ENCODE measurements at places on chromosomes 16 and 17.
A peak's percentile ranks its signal among the peaks of the same experiment; 100 is the strongest.

DNA sequence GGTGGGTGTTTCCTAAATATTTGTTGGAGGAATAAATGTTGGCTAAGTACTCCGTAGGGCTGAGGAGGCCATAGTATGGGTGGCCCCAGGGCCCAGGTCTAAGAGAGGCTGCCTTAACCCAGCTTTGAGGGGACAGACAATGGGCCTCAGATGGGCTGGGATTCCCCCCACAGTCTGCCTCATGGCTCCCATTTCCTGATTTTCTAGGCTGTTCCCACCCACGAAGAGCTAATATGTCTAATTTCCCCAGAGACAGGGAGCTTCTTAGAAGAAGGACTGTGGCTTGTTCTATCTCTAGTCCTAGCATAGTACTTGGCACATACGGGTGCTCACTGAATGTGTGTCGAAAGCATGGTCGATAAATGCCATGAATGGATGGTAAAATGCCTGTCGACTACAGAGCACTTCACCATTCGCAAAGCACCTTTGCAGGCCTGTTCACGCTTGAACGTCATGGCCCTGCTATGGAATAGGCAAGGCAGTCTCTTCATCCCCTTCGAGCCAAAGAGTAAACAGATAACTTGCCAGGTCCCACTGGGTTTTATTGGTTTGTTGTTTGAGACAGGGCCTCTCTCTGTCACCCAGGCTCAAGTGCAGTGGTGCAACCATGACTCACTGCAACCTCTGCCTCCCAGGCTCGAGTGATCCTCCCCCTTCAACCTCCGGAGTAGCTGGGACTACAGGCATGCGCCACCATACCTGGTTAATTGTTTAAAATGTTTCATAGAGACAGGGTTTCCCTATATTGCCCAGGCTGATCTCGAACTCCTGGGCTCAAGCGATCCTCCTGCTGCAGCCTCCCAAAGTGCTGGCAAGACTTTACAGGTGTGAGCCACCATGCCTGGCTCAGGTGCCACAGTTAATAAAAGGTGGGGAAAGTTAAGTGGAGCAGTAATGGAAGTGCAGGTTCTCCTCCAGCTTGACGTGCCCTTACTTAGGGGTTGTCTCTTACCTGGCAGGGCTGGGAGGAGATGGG, 9.7 kb downstream of the CHAD start:
- no peak for DNase-seq

DNA sequence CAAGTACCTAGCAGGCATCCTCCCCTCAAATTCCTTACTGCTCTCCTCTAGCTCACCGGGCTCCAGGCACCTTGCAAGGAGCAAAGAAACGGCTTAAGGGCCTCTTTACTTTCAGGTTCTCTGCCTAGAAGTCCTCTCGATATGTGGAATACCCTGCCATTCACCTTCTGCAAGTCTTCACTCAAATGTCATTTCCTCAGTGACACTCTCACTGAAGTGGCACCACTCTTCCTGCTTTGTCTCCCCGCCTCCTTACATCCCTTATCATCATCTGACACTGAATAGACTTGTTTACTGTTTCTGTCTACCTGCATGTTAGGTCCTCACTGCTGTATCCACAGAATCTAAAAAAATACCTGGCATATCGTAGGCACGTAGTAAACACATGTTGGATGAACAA, 947 bp downstream of the SLC7A6OS start:
- no peak for DNase-seq

- DNase-seq: peak; percentile 1
Observed at GRCh38 chr17:60720763-60721531, 43.3 kb downstream of the BCAS3 start.

DNA sequence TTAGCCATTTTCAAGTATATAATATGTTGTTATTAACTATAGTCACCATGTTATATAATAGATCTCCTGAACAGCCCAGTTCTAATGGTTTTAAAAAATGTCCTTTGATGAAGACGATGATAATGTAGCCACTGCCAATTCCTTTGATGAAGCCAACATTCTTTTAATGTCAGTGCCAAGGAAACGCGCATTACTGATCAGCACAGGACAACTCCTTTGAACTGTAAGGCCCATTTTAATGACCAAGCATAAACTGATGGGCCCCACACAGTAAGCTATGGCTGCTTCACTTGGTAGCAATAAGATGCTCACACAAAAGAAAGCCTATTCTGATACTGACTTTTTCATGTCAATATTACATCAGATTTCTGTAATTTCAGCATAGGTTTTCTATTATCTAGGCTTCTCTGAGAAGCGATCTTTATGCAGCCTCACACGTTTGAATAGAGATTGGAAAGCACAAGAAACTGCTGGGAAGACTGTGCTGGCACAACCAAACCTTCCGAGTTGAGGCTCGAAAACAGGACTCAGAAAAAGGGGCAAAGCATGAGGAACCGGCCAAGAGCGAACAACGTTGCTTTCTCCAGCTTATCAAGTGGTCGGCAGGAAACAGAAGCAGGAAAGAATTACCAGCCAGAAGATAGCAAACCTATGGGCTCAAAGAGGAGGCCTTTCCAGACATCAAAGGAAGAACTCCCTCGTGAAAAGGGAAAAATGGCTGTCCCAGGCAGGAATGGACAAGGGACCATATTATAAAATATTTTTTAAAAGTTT, 19.4 kb downstream of the ERN1 start:
- no peak for DNase-seq

DNA sequence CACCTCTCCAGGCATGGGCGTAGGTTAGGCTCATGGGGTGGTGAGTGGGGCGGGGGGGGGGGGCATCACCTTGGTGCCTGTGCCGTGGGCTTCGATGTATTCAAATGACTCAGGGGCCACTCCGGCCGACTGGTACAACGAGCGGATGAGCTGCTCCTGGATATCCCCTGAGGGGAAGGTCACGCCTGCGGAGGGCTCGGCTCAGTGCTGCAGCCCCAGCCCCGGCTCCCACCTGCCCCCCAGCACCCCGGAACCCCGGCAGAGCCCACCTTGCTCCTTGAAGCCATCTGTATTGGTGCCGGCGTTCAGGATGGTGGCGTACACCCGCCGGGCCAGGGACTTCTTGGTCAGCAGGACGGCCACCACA, 5.4 kb downstream of the FASN start:
- DNase-seq: no peak

GRCh38 chr16:4277987-4278513, 5.2 kb upstream of the TFAP4 start:
- DNase-seq: no peak

DNA sequence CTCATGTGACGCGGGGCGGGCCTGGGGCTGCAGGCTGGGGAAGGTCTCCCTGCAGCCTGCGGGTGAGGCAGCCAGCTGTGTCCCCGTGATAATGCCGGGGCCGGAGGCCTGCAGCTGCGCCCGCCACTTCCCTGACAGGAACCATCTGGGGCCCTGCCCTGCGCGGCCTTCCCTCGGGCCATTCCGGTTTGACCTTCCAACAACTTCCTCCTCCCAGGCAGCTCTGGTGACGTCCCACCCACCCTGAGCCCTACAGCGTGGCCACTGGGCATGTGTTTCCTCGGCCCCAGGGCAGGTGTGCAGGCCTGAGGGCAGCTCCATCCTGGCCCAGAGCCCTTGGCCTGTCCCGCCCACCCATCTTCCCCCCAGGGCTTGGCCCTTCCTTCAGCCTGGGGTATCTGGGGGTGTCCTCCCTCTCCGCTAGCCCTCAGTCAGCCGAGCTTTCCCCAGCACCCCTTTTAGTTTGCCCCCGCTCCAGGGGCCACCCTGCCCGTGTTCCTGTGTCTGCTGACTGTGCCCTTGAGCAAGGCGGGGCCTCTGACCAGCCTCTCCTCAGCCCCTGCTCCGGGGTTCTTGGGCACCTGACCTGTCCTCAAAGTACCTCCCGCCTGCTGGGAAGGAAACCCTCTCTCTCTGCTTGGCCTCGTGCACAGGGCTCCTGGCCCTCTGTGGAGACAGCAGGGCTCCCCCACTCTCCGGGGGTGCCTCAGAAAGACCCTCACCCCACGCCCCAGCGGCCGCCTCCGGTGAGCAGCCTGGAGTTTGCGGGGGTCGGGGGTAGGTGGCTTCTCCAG, at the start of gene CBFA2T3:
Gene CBFA2T3, minus strand, starts transcription at position 190 of the 794 bp plus-strand sequence. CDS start 400 bp downstream, outside the sequence.
- DNase-seq: no peak

- DNase-seq: peak; percentile 72
Observed at GRCh38 chr17:76397687-76398522, 13.5 kb downstream of the SPHK1 start.

GRCh38 chr17:39666231-39666600, 1.1 kb downstream of the TCAP start:
- no peak for DNase-seq

GRCh38 chr17:744937-745336, 7.1 kb downstream of the GEMIN4 start:
- DNase-seq: no peak

GRCh38 chr17:40582328-40582901, 17.1 kb upstream of the CCR7 start:
- DNase-seq: no peak

DNA sequence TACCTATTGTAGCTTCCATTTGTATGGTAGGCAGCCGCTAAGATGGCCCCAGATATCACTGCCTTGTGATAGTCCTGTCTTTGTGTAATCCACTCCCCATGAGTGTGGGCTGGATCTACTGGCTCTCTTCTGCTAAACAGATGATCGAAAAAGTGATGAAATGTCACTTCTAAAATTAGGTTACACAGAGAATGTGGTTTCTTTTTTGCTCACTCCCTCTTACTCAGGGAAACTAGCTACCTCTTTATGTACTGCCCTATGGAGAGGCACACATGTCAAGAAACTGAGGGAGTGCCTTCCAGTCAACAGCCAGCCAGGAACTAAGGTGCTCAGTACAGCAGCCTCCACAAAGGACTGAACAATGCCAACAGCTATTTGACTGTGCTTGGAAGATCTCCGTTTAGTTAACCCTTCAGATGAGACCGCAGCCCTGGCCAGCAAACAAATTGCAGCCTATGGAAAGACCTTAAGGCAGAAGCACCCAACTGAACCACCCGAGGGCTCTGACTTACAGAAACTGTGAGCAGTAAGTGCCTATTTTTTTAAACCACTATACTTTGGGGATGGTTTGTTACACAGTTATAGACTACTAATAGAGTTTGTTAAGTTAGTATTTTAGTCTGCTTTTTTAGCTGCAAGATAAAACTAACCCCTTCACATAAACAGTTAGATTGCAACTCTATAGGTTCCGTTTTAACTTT, 113.2 kb upstream of the MAF start:
- DNase-seq: no peak

DNA sequence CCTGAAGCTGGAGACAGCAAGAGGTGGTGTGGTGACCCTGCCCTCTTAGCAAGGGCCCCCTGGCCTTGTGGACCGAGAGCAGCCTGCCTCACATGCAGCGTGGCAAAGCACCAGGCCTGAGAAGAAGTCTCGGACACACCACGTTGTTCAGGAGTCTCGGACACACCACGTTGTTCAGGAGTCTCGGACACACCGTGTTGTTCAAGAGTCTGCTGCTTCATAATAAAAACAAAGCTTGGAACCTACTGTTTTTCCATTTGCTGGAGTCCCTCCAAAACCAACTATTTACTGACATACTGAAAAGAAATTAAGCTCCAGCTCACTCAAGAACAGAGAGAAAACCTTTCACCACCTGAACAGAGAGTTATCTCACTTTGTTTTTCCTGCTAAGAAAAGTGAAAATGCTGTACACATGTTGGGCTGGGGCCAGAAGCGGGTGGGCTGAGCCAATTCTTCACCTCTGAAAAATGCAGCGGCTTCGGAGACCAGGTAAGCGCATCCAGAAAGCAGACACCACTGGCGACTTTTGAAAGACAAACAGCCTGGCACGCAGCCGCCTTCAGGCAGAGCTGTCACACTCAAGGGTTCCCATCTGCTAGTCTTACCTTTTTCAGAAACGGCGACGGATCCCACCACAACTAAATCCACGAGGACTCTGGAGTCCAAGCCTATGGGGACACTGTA, 8.9 kb downstream of the MTHFSD start:
- DNase-seq: no peak

GRCh38 chr17:18184143-18185031, 759 bp downstream of the ALKBH5 start:
- DNase-seq: peak; percentile 39

- peak; percentile 24 for DNase-seq
Observed at GRCh38 chr17:78414178-78415162, 36.0 kb downstream of the PGS1 start.

- DNase-seq: no peak
Observed at GRCh38 chr17:752620-753219, 656 bp upstream of the GEMIN4 start.

DNA sequence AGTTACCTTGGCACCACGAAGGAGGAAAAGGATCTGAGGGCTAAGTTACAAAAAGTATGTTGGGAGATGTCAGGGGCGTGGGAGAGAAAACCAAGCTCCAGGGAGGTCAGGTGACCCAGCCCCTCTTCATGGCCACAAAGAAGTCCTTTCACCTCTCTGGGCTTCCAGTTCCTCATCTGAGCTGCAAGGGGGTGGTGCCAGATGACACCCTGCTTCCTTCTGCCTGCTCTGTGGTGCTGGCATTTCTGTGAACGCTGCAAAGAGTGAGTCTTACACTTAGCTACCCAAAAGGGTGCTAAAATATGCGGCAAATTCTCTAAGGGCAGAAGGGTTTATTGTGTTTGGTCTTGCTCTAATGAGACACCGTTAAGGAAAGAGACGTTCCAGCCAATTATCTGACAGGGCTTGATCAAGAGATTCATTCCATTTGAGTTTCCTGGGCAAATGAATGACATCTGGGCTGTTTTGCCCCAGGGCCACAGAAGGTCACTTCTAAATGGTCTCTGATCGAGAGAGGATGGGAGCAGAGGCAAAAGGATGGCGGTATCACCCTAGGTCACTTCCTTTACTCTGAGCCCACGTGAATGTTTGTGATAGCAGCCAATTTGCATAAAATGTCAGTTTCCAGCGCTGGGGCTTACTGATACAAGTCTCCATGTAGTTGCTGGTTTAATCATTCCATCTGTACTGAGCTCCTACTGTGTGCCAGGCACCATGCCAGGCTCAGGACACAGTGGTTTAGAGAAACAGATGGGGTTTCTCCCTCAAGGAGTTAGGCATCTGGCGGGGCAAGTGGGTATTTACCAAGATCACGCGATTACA, 210.2 kb downstream of the KATNIP start:
- DNase-seq: no peak

DNA sequence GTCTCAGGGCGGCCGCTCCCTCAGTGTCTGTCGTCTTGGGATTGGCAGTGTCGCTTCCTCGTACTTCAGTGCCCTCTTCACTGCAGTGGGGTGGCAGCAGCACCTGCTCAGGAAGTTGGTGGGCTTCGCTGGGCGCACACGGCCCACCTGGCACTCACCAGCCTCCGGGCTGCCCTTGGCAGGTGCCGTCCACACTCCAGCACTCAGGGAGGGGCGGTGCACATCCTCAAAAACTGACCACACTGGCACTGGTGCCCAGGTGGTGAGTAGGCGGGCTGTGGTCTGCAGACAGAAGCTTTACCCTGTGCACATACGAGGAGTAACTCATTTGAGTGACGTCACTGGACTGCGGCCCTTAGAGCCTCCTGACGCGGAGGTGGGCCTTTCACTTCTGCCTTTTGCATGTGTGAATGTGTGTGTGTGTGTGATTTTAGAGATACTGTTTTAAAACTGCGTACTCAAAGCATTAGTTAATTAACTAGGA, 94.6 kb downstream of the BANP start:
- DNase-seq: no peak

All from stimulated activated CD4-positive, alpha-beta T cell treated with anti-CD3 and anti-CD28 coated beads, Interleukin-1b, Interleukin-23, amount 100 ng/mL, for 1 hour (primary cell).